EL (cell line): ENCODE measurements at places on chromosomes 11 and 22.

DNA sequence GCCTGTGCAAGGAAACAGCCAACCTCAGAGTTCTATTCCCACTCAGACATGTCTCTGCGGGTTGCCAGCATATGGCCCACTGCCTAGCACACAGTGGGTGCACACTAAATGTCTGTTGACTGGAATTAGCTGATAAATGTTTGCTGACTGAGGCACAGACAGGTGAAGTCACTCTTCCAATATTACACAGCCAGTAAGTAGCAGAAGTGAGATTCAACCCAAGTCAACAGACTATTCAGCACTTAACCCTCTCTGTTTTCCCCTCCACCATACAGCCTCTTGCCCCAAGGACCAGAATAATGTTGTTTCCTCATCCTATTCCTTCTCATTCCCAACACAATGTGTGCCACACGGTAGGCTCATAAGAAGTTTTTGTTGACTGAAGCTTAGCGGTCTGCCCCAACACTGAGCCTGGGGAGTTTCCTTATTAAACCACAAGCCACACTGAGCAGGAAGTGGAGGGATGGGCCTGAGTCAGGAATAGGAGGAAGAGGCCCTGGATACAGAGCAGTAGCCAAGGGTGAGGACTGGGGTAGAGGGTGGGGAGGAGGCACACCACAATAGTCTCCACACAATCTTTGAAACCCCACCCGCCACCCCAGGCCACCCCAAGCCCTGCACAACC, 15.7 kb upstream of the IL10RA start:
- DNase-seq: no peak

GRCh38 chr11:129314371-129314770, 61.3 kb upstream of the BARX2 start:
- DNase-seq: no peak

GRCh38 chr11:24046731-24047130, 450.1 kb upstream of the LUZP2 start:
- no peak for DNase-seq

GRCh38 chr11:90222459-90223247, at the start of gene CHORDC1:
Gene CHORDC1, minus strand, starts transcription at chr11:90223049. Its CDS starts 95 bp downstream, at chr11:90222954.
- DNase-seq: peak; percentile 88

DNA sequence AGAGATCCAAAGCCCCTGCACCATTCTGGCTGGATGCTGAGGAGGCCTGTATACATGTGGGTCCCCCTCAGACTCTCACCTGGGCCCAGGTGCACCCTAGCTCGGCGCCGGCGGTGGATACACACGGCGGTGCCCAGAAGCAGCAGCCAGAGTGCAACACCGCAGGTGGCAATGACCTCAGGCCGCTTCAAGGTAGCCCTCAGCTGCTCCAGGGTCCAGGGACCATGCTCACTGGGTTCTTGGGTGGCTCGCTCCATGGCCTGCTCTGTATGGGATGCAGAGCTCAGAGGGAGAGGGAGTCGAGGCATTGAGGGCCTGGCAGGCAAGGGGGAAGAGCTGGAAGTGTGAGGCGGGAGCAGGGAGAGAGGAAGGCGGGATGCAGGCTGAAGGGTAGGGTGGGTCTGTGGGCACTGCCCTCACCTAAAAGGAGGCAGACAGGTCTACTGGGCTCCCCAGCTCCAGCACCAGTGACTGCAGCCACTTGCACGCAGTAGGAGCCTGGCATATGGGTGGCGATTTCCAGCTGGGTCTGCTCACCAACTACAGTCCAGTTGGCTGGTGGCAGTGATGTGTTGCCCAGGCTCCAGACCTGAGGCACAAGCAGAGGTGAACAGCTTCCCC, 3.8 kb downstream of the ROBO4 start:
- no peak for DNase-seq

GRCh38 chr22:17633217-17633997, 4.9 kb upstream of the ATP6V1E1 start:
- DNase-seq: peak; percentile 80

- DNase-seq: peak; percentile 9
Observed at GRCh38 chr11:116736763-116737162, 36.0 kb downstream of the BUD13 start.

GRCh38 chr11:79152511-79152910, 288.3 kb downstream of the TENM4 start:
- DNase-seq: no peak

DNA sequence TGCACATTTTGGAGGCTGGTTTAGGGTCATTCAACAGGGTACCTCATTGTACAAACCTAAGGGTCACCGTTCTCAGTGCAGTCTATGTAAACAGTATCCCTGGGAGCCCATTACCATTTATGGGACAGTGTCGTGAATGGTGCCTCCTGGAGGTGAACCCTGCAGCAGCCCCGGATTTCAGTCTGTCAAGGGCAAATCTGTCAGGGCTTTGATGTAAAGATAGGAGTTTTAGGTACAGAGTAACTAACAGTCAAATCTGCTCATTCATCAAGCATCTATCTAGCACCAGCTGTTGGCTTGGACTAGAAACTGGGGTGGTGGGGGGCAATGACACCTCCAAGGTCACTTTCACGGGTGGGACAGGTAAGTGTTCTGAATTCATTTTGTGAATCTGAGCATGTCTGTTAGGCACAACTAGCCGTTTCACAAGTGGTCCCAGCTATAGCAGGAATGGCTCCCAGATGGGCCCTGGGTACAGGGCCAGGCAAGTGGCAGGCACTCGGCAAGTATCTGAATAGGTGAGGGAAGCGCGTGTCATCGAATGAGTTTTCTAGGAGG, 63.6 kb downstream of the PARVG start:
- no peak for DNase-seq

DNA sequence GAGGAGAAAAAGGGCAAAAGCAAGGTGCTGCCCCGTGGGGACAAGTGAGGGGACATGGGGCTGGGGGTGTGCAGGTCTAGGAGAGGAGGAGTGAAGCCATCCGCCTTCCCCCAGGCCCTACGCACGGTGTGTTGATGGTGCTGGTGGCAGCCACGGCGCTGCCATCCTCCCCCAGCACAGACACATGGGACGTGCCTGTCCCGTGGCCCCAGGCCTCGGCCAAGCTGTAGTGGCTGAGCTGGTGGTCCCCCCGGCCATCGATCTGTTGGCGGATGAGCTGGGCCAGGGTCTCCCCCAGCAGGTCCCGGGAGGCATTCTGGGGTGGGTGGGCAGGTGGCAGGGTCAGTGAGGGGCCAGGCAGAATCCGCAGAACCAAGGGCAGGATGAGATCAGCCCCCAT, 18.9 kb downstream of the GGT5 start:
- no peak for DNase-seq

GRCh38 chr11:132334769-132335280, 964.4 kb downstream of the NTM start:
- DNase-seq: peak; percentile 3

GRCh38 chr11:133815636-133816035, 29.7 kb downstream of the SPATA19 start:
- DNase-seq: no peak

DNA sequence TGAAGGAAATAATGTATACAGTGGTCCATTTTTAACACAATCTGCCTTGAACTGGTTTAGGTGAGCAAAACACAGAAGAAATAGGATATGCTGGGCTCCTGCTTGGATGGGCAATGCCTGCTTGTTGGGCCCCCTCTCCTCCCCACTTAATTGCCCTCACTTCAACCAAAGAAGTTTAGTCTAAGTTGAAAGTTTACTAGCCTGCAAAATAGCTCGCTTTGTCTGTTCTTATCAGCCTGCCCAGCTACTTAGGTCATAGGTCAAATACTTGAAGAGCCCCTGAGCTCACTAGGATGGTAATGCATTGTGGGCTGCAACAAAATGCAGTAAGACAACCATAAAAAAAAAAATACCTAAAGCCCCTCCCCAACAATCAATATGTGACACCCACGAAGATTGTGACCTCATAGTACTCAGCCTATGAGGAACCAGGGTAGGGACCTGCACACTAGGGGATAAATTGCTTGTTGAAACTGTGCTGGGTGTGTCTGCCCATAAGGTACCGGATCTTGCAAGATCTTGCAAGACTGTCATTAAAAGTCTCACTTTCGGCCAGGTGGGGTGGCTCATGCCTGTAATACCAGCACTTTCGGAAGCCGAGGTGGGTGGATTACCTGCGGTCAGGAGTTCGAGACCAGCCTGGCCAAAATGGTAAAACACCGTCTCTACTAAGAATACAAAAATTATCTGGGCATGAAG, 10.9 kb downstream of the DRICH1 start:
- no peak for DNase-seq

- no peak for DNase-seq
Observed at GRCh38 chr11:68015467-68015866, 5.3 kb downstream of the ALDH3B1 start.

- DNase-seq: no peak
Observed at GRCh38 chr11:76329983-76330382, 50.9 kb downstream of the THAP12 start.

- no peak for DNase-seq
Observed at GRCh38 chr22:41868556-41868955, 35.7 kb downstream of the SREBF2 start.

GRCh38 chr22:35275580-35275979, 18.3 kb downstream of the HMGXB4 start:
- peak; percentile 59 for DNase-seq

DNA sequence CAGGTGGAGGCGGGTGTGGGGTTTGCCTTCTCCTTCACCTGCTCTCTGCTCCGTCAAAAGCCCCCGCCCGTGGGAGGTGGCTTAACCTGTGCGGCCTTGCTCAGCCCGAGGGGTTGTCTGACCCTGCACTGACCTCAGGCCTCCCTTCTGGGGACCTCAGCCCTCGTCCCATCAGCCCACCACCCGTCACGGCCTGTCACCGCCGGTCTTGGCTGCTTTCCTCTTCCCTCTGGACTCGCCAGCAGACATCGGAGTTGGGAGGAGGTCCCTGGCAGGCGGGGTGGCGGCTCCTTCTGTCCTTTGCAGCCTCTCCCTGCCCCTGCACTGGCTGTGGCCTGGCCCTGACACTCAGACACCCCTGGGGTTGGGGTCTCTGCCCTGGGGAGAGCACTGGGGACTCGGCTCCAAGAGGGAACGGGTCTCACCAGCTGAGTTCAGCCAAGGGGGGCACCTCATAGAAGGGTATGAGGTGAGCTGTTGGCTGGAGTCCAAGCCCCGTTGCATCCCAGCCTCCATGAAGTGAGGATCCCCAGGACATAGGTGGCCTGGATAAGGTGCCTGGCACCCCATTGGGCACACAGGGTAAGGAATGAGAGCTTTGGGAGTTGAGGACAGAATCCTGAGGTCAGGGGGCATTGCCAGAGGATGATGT, 999.6 kb downstream of the BRD1 start:
- no peak for DNase-seq

GRCh38 chr11:57380975-57381374, at the start of gene PRG3:
Gene PRG3, minus strand, starts transcription at chr11:57381150. Its CDS starts 442 bp downstream, at chr11:57380708.
- DNase-seq: no peak

DNA sequence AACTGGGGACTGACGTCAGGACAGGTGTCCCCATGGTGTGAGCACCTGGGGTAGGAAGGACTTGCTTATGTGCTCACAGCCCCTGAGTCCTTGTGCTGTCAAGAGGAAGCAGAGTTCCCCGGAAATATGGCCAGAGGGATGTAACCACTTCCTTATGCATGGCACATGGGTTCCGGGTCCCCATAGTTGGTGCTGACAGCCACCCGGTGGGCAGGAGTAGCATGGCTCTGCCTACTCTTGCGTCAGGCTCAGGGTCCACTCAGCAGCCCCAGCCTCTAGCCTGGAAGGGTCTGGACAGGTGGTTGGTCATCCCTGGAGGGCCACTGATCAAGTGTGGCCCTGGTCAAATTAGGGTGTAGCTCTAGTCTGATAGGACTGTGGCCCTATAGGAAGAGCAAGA, 42.8 kb upstream of the CCND1 start:
- peak; percentile 38 for DNase-seq

GRCh38 chr11:100925935-100926334, 203.7 kb downstream of the PGR start:
- peak; percentile 78 for DNase-seq

GRCh38 chr11:86117001-86117711, 48.3 kb upstream of the PICALM start:
- DNase-seq: peak; percentile 63

DNA sequence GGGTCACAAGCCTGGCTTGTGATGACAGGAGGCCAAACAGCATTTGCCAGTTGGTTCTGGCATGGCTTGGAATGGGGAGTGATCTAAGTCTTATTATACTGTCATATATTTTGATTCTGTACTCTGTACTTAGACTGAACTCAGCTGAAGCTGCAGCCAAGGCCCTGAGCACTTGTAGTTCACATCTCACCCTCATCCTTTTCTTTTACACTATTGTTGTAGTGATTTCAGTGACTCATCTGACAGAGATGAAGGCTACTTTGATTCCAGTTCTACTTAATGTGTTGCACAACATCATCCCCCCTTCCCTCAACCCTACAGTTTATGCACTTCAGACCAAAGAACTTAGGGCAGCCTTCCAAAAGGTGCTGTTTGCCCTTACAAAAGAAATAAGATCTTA, 843 bp downstream of the OR56B1 start:
- DNase-seq: peak; percentile 9

GRCh38 chr22:50178471-50178864, 7.2 kb upstream of the TRABD start:
- no peak for DNase-seq

GRCh38 chr11:75214411-75214821, 26.2 kb upstream of the TPBGL start:
- peak; percentile 71 for DNase-seq

- DNase-seq: peak; percentile 20
Observed at GRCh38 chr11:66886671-66887221, 29.9 kb downstream of the LRFN4 start.

GRCh38 chr11:108944471-108945178, 279.8 kb downstream of the DDX10 start:
- no peak for DNase-seq

GRCh38 chr22:41862530-41863266, 29.8 kb downstream of the SREBF2 start:
- peak; percentile 10 for DNase-seq

- DNase-seq: peak; percentile 27
Observed at GRCh38 chr22:31291481-31292235, 630 bp downstream of the PIK3IP1 start.

DNA sequence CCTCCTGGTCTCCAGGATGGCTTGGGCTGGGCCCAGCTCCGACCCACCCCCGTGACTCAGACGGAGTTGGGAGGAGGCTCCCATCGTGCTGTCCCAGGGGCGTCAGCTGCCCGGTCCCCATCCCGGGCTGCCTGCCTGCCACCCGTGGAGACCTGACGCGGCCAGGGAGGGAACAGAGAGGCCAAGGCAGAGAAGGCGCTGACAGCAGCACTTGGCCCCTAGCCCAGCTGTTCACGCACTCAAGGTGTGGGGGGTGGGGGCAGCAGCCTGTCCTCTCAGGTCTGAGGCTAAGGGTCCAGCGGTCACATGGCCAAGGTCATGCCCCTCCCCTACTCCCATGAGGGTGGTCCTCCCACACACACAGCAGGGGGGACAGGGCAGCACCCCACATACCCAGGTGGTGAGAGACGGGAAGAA, 48.6 kb downstream of the ELFN2 start:
- DNase-seq: no peak

GRCh38 chr11:106137061-106137460, 59.6 kb downstream of the AASDHPPT start:
- DNase-seq: peak; percentile 28

DNA sequence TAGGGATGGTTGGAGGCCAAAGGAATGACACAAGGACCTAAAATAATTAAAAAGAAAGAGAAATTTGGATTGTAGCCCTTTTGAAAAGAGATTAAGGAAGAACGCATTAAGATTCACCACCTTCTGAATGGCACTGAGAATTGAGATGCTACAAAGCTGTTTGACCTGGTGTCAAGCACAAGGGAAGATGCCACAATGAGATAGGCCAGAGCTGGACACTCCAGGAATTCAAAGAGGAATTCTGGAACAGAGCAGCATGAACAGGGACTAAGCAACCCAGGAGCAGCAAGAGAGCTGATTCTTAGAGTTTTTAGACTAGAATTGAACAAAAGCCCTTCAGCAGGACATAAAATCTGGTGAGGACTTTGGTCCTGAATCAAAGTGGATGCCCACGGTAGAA, 11.6 kb upstream of the CECR2 start:
- no peak for DNase-seq
